ENCODE measurements at places on chromosomes 5 and 9.
A peak's percentile ranks its signal among the peaks of the same experiment; 100 is the strongest.

DNA sequence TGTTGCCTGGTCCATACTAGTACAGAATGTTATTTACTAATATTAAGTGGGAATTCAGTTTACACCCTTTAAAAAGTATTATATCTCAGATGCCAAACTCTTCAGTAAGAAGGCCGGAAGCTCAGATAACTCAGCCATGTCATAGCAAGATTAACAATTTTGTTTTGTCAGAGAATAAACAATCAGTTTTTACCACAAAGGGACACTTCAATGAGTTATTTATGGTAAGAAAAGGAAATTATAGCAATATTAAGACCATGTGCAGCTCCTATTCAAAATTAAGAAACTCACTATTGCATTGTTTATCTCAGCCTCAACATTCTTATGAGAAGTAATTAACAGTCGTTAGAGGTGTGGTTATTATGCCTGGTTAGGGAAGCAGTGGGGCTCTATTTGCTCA lies 13.1 kb upstream of the ARL15 start:
- DNase-seq: no peak
- H3K4me1 ChIP-seq: no peaks in the 10 kb centered on the region
- H3K27me3 ChIP-seq: peaks cover 3% of the 10 kb centered on the region

- H3K27ac ChIP-seq: no peak overlapping the region
- no peaks in the 10 kb centered on the region for H3K4me1 ChIP-seq
- no peak for DNase-seq
Measured at GRCh38 chr5:135310328-135310989, 88.6 kb downstream of the MACROH2A1 start.

- no peak for DNase-seq
- peaks cover 9% of the 10 kb centered on the region for H3K4me1 ChIP-seq
- H3K36me3 ChIP-seq: no peaks in the 10 kb centered on the region
- H3K27me3 ChIP-seq: peaks cover 10% of the 10 kb centered on the region
Measured at GRCh38 chr5:160165137-160166068, 46.2 kb upstream of the PWWP2A start.

DNA sequence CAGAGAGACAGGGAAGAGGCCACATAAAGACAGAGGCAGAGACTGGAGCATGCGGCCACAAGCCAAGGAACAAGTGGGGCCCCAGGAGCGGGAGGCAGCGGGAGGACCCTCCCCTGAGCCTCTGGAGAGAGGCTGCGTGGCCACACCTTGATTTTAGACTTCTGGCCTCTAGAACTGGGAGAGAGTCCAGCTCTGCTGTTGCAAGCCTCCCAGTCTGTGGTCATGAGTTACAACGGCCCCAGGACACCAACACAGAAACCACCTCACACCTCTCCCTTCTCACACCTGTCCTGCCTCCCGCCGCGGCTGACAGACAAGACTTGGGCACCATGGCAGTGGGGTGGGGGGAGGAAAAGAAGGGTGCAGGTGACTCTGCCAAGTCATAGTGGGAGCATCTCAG lies 2.2 kb downstream of the INPP5E start:
- H3K27me3 ChIP-seq: no peaks in the 10 kb centered on the region
- H3K27ac ChIP-seq: peak overlapping the region; percentile 37
- peaks cover 26% of the 10 kb centered on the region for H3K36me3 ChIP-seq
- no peak for DNase-seq

DNA sequence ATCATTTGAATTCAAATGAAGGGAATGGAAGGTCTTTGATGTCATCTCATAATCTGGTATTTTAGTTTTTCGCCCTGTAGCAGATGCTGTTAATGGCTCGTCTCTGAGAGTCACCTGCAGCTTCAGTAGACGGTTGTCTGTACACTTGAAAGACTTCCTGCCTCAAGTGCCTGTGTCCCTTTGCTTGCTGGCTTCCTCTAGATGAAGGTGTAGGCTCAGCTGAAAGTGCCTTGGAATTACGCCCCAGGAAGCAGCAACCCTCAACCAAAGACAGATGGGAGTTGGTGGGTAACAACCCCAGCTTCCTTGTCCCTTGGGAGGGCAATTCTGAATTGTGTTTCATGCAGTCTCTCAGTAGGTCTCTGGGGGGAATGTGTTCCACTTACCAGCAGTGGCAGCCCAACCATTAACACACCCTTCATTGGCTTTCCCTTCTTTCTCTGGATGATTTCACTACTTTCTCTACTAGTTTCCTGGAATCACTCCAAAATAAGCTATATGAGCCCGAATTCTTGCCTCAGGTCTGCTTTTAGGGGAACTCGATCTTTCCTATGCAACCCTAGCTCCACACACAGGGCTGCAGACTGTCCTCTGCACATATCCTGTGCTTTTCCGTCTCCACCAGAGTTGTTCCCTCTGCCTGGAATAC lies 395.6 kb downstream of the DMAC1 start:
- H3K36me3 ChIP-seq: no peaks in the 10 kb centered on the region
- no peak overlapping the region for H3K27ac ChIP-seq
- no peak for DNase-seq
- no peaks in the 10 kb centered on the region for H3K4me1 ChIP-seq

DNA sequence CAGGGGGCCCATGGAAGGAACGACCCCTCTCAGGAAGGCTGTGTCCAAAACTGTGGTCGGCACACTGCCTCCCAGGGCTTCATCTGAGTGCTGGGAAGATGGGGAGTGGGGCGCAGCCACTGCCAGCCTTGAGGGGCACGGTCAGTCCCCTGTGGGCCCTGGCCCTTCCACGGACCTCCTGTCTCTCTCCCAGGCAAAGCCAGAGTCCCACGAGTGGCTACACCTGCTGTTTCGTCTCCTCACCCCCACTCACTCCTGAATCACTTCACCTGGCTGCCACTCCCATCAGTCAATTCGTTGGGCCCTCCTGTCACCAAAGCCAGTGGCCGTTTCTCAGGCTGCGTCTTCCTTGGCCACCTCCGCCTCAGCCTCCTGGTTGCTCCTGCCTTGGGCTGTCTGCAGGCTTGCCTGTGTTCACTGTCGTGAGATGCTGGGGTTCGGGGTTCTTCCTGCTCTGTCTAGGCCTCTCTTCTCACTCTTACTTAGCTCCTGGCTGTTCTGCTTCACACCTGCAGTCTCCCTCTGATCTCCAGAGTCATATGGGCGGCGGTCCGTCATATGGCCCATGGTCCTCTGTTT lies 58.8 kb upstream of the RNF130 start:
- H3K36me3 ChIP-seq: no peaks in the 10 kb centered on the region
- H3K4me3 ChIP-seq: no peak overlapping the region
- DNase-seq: no peak
- H3K4me1 ChIP-seq: peaks cover 6% of the 10 kb centered on the region
- H3K27ac ChIP-seq: no peak overlapping the region
- H3K27me3 ChIP-seq: no peaks in the 10 kb centered on the region

Measured in CD4-positive, alpha-beta T cell (primary cell).